Neural crest cell (in vitro differentiated cells): ENCODE measurements at places on chromosomes 3 and 15.

DNA sequence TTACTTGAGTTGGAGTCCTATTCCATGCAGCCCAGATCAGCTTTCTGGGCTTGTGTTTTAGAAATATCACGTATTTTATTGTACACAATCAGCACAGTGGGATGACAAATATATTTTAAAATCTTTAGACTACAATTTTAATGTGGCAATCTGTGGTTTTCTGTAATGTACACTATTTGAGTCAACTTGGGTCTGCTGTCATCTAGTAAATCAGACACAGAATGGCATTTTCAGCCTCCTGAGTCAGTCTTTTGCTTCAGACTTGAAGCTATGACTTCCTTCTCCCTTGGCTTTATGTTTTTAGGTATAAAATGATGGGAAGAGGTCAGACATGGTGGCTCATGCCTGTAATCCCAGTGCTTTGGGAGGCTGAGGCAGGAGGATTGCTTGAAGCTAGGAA, 232.1 kb downstream of the NECTIN3 start:
- no peak for DNase-seq
- no peaks in the 10 kb centered on the region for H3K4me1 ChIP-seq
- no peaks in the 10 kb centered on the region for H3K27me3 ChIP-seq
- H3K27ac ChIP-seq, result no peak overlapping the region
- H3K4me3 ChIP-seq, result no peak overlapping the region
- H3K36me3 ChIP-seq, result no peaks in the 10 kb centered on the region

GRCh38 chr3:114025451-114025850, 30.9 kb downstream of the CCDC191 start:
- no peaks in the 10 kb centered on the region for H3K4me1 ChIP-seq
- no peaks in the 10 kb centered on the region for H3K36me3 ChIP-seq
- no peak overlapping the region for H3K4me3 ChIP-seq
- no peak for DNase-seq
- H3K27ac ChIP-seq, result no peak overlapping the region

GRCh38 chr3:6455031-6455430, 405.9 kb upstream of the GRM7 start:
- no peaks in the 10 kb centered on the region for H3K36me3 ChIP-seq
- H3K4me1 ChIP-seq, result no peaks in the 10 kb centered on the region
- no peak overlapping the region for H3K27ac ChIP-seq
- H3K4me3 ChIP-seq, result no peak overlapping the region

DNA sequence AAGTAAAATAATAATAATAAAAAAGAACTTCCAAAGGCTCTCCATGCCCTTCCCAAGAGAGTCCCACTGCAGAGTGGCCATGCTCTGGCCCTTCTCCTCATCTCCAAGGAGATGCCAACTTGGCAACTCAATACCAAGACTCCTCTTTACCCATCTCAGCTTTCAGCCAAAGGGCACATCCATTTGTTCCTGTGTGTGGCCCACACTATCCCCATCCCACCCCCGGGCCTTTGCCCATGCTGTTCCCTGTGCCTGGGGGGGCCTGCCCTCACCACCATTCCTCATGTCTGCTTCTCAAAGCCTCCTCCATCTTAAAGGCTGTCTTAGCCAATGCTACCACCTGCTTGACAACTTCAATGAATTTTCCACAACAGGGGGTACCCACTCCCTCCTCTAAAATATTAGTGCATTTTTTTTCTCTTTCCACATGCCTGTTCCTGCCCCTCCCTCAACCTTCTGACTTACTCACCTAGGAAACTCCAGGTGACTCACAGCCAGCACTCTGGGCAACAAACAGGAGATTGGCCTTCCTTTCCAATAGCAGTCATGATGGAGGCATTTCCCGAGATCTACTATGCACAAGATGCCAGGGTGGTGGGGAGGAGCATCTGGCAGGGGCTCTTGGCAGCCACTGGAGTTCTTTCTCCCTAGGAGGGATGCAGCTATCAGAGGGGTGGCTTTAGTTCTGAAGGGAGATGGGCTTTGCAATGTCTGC, 109.4 kb upstream of the SMAD3 start:
- H3K4me3 ChIP-seq, result no peak overlapping the region
- no peaks in the 10 kb centered on the region for H3K36me3 ChIP-seq
- no peak overlapping the region for H3K27ac ChIP-seq

DNA sequence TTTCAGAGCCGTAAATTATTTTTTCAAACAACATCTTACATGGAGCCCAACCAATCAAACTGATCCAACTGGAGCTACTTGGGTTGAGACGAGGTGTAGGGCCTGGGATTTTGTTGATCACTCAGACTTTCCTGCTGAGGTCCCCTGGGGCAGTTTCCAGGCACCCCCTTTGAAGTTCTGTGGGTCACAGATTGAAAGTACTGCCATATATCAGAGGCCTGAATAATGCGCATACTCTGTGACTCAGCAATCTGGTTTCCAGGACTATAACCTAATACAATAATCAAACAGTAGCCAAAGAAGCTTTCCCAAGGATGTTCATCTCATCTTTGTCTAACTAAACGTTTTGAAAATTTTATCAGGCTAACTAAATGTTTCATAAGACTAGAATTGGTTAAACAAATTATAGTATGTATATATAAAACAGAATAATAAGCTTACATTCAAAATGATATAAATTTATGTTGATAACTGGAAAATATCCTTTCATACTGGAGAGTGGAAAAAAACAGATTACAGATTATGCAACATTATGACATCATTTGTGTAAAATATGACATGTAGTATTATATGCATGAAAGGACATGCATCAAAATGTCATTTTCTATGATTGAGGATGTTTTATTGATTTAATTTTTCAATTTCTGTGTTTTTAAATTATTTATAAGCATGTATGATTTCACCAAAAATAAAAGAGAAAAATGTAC, 617.1 kb downstream of the NTRK3 start:
- peaks cover 7% of the 10 kb centered on the region for H3K27me3 ChIP-seq
- no peak overlapping the region for H3K4me3 ChIP-seq
- no peak for DNase-seq
- H3K27ac ChIP-seq, result no peak overlapping the region
- no peaks in the 10 kb centered on the region for H3K36me3 ChIP-seq
